ENCODE measurements at places on chromosomes 5 and 9.

DNA sequence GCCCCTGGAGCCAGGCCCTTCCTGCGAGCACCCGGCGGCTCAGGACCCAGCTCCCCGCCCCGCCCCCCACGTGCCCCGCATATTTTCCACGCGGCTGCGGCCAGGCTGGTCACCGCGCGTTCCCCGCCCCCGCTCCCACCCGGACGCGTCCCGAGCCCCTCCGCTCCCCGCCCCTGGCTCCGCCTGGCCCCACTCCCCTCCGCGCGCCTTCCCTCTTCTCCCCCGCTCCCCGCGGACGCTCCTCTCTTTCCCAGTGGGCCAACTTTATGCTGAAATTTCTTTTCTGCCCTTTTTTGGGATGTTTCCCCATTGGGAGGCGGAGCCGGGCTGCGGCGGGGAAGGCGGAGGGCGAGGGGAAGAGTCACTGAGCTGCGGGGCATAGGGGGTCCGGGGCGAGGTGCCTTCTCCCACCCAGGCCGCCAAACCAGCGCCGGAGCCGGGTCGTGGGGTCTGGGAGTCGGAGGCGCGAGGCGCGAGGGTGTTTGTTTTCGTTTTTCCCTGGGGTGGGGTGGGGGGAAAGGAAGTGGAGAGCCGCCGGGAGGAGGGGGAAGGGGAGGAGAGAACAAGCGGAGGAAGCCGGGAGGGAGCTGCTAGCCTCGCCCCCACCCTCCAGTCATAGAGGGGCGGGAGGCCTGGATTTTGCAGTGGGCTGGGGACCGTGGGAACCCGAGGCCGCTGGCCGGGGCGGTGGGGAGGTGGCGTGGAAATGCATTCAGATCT, 1.0 kb upstream of the TPM2 start:
- H3K27ac ChIP-seq: peak overlapping the region; percentile 43
- peaks cover 2% of the 10 kb centered on the region for H3K36me3 ChIP-seq
- H3K4me3 ChIP-seq: peak overlapping the region; percentile 70
- DNase-seq: peak; percentile 46

- H3K27ac ChIP-seq: no peak overlapping the region
- no peak overlapping the region for H3K4me3 ChIP-seq
Measured at GRCh38 chr9:13847270-13847669, 466.7 kb downstream of the NFIB start.

GRCh38 chr5:154430466-154430865, 15.3 kb upstream of the SAP30L start:
- H3K36me3 ChIP-seq: no peaks in the 10 kb centered on the region
- H3K27ac ChIP-seq: no peak overlapping the region
- H3K4me3 ChIP-seq: no peak overlapping the region
- no peak for DNase-seq

DNA sequence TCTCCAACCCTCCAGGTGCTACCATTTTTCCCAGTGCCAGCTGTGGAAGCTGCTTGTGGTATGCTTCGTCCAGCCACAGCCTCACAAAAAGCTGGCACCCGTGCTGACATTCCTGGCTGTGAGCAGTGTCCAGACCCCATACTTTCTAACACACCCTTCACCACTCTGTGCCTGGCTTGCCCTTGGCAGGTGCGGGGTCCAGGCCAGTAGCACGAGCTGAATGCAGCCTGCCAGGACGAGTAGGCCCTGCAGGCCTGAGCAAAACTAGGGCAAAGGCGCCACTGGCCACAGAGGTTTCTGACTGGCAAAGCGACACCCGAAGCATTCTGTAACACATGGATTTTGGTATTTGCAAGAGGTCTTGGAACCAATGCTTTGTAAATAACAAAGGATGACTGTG, 26.0 kb upstream of the GHR start:
- no peaks in the 10 kb centered on the region for H3K4me1 ChIP-seq
- no peak overlapping the region for H3K27ac ChIP-seq
- no peak overlapping the region for H3K4me3 ChIP-seq
- no peaks in the 10 kb centered on the region for H3K36me3 ChIP-seq
- no peak for DNase-seq

GRCh38 chr5:142507531-142508372, 178.1 kb downstream of the FGF1 start:
- DNase-seq: no peak
- H3K27ac ChIP-seq: no peak overlapping the region
- no peaks in the 10 kb centered on the region for H3K36me3 ChIP-seq
- H3K27me3 ChIP-seq: no peaks in the 10 kb centered on the region
- no peaks in the 10 kb centered on the region for H3K4me1 ChIP-seq

DNA sequence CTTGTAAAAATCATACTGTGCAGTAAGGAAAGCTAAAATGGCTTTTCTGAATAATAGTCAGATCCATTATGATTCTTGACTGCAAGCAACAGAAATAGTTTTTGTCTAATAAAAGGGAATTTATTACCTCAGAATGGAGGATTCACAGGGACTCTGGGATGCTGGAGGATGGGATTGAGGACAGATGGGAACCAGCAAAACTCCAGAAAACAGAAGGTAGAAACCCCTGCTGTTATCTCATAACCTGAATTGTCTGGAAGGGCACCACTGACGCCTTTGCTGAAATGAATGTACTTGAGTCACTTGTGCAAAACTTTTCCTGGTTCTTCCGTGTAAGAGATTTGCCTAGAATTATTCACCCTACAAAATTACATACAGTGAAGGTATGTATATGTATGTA, 58.6 kb upstream of the DMAC1 start:
- no peak for DNase-seq
- H3K36me3 ChIP-seq: no peaks in the 10 kb centered on the region
- H3K4me1 ChIP-seq: no peaks in the 10 kb centered on the region
- H3K4me3 ChIP-seq: no peak overlapping the region

GRCh38 chr5:42109006-42109572, 184.0 kb downstream of the FBXO4 start:
- DNase-seq: no peak
- H3K27me3 ChIP-seq: no peaks in the 10 kb centered on the region
- no peaks in the 10 kb centered on the region for H3K4me1 ChIP-seq
- no peak overlapping the region for H3K27ac ChIP-seq

DNA sequence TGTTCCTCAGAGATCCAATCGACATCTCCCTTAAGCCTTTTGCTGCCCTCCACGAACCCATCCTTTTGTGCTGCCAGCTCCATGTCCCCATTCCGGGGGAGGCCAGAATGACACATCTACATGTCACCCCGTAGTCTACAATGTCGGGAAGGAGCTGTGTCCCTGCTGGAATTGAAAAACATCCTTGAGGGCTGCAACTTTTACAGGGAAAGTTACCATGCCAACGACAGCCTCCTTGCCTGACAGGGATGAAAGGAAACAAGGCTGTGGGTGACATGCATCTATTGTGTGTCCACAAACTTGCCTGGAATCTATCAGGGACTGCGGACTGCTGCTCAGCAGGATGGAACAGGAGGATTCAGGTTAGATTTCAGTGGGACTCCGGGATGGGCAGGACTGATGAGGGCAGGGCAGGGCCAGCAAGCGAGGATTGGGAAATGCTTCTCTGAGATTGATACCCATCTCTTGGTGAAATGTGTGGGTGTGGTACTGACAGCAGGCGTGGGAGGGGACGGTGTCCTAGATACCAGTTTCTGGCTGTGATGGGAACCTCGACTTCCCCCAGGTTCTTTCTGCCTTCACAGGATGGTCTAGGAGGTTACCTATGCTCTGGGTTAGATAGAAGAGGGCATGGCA, 25.5 kb downstream of the EGR1 start:
- H3K4me1 ChIP-seq: no peaks in the 10 kb centered on the region
- H3K36me3 ChIP-seq: no peaks in the 10 kb centered on the region
- peaks cover 12% of the 10 kb centered on the region for H3K27me3 ChIP-seq
- no peak overlapping the region for H3K27ac ChIP-seq
- no peak overlapping the region for H3K4me3 ChIP-seq
- DNase-seq: no peak

- H3K27me3 ChIP-seq: no peaks in the 10 kb centered on the region
- H3K36me3 ChIP-seq: no peaks in the 10 kb centered on the region
- H3K4me1 ChIP-seq: no peaks in the 10 kb centered on the region
- DNase-seq: no peak
- no peak overlapping the region for H3K27ac ChIP-seq
Measured at GRCh38 chr9:70979966-70980365, 141.5 kb downstream of the TRPM3 start.

- H3K4me3 ChIP-seq: no peak overlapping the region
- H3K4me1 ChIP-seq: peaks cover 15% of the 10 kb centered on the region
- H3K27me3 ChIP-seq: no peaks in the 10 kb centered on the region
- DNase-seq: no peak
Measured at GRCh38 chr5:173771121-173771724, 116.9 kb upstream of the CPEB4 start.

- peaks cover 4% of the 10 kb centered on the region for H3K4me1 ChIP-seq
- no peak overlapping the region for H3K27ac ChIP-seq
- no peaks in the 10 kb centered on the region for H3K27me3 ChIP-seq
- no peak overlapping the region for H3K4me3 ChIP-seq
- DNase-seq: no peak
Measured at GRCh38 chr5:146755793-146756192, 122.8 kb downstream of the PPP2R2B start.

DNA sequence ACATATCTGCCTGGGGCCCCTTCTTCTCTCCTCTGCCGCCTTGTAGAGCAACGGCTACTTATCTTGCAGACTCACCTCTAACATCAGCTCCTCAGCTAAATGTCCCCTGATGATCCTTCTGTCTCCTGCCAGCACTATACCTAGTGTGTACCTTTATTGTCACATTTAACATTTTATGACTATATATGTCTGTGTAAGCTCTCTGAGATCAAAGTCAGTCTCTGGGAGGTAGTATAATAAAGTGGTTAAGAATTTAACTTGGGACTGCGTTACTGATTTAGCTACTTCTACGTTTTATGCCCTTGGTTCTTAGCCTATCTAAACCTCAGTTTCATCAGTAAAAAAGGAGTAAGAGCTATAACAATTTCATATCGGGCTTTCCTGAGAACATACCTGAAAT, 2.2 kb downstream of the TMED7 start:
- no peaks in the 10 kb centered on the region for H3K27me3 ChIP-seq
- DNase-seq: no peak
- H3K4me1 ChIP-seq: peaks cover 21% of the 10 kb centered on the region

- no peak for DNase-seq
- no peaks in the 10 kb centered on the region for H3K4me1 ChIP-seq
- H3K27ac ChIP-seq: no peak overlapping the region
Measured at GRCh38 chr9:92048924-92049625, 66.1 kb downstream of the SPTLC1 start.

DNA sequence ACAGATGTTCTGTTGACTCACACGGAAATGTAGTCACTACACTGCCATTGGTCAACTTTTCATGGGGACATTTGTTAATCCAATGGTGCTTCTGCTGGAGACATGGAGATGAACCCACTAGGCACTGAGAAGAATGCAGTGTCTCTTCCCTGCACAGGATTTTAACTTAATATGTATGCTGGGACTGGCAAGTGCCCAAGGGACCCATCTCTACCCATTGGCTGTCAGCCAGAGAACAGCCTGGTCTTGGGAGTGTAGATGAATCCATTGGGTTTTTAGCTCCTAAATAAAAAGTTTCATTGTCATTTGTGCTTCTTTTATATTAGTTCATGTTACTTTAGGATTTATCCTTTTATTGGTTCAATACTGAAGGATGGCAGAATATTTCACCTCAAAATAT, 195.8 kb upstream of the CDH6 start:
- no peak overlapping the region for H3K4me3 ChIP-seq
- H3K27ac ChIP-seq: no peak overlapping the region
- H3K36me3 ChIP-seq: no peaks in the 10 kb centered on the region
- DNase-seq: no peak
- no peaks in the 10 kb centered on the region for H3K27me3 ChIP-seq

DNA sequence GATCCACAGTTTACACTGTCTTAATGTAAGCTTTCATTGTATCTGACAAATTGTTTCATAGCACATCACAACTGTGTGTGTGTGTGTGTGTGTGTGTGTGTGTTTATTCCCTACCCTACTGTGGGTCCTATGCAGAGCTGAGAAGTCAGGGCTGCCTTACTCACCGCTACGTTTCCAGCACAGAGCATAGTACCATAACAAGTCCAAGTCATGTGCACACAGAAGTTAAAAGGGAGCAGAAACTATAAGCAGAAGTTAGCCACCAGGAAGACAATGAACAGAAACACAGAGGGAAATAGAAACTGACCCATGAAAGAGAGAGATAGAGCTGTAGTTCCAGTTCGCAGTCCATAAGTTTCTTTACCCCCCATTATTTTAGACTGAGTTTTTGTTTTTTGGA, 38.2 kb upstream of the DMXL1 start:
- H3K27me3 ChIP-seq: no peaks in the 10 kb centered on the region
- H3K36me3 ChIP-seq: no peaks in the 10 kb centered on the region
- H3K4me3 ChIP-seq: no peak overlapping the region
- peak; percentile 69 for DNase-seq
- H3K27ac ChIP-seq: no peak overlapping the region

GRCh38 chr9:136587145-136587943, 41.5 kb upstream of the NOTCH1 start:
- DNase-seq: peak; percentile 55
- H3K4me1 ChIP-seq: peaks cover 46% of the 10 kb centered on the region
- H3K27ac ChIP-seq: no peak overlapping the region
- H3K4me3 ChIP-seq: no peak overlapping the region
- H3K36me3 ChIP-seq: no peaks in the 10 kb centered on the region
- H3K27me3 ChIP-seq: no peaks in the 10 kb centered on the region

GRCh38 chr9:125904155-125904851, 157.1 kb downstream of the PBX3 start:
- peaks cover 6% of the 10 kb centered on the region for H3K4me1 ChIP-seq
- no peaks in the 10 kb centered on the region for H3K27me3 ChIP-seq
- H3K4me3 ChIP-seq: peak overlapping the region; percentile 82
- H3K27ac ChIP-seq: peak overlapping the region; percentile 46
- peak; percentile 57 for DNase-seq

GRCh38 chr9:129988607-129989361, 54.2 kb downstream of the FNBP1 start:
- H3K4me1 ChIP-seq: peaks cover 14% of the 10 kb centered on the region
- DNase-seq: no peak
- no peak overlapping the region for H3K4me3 ChIP-seq
- H3K36me3 ChIP-seq: peaks cover 32% of the 10 kb centered on the region

DNA sequence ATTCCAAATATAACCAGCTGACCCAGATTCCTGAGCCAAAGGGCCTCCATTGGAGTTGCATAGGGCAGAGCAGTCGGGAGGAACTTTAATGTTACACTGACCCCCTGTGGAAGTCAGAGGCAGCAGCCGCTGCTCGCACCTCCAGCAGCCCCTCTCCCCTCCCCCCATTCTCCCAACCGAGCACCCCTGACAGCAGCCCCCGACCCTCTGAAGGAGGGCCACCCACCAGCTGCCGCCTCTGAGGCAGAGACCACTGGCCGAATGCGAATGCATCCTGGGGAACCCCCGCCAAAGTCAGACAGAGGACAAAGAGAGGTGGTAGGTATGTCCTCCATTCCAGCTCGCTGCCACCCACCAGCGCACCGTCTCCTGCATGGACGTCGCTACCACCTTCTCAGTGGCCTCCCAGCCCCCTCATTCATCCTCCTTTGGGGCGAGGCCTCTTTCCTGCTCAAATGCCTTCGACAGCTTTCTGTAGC, 231.0 kb downstream of the CDK5RAP2 start:
- no peak overlapping the region for H3K27ac ChIP-seq
- H3K4me1 ChIP-seq: no peaks in the 10 kb centered on the region
- peaks cover 5% of the 10 kb centered on the region for H3K27me3 ChIP-seq
- no peaks in the 10 kb centered on the region for H3K36me3 ChIP-seq

GRCh38 chr5:149694007-149694406, 36.1 kb upstream of the PPARGC1B start:
- no peaks in the 10 kb centered on the region for H3K27me3 ChIP-seq
- H3K4me3 ChIP-seq: no peak overlapping the region
- no peaks in the 10 kb centered on the region for H3K4me1 ChIP-seq
- H3K36me3 ChIP-seq: no peaks in the 10 kb centered on the region

Data from common myeloid progenitor, CD34-positive (primary cell).